ENCODE measurements at places on chromosomes 3 and 15.

DNA sequence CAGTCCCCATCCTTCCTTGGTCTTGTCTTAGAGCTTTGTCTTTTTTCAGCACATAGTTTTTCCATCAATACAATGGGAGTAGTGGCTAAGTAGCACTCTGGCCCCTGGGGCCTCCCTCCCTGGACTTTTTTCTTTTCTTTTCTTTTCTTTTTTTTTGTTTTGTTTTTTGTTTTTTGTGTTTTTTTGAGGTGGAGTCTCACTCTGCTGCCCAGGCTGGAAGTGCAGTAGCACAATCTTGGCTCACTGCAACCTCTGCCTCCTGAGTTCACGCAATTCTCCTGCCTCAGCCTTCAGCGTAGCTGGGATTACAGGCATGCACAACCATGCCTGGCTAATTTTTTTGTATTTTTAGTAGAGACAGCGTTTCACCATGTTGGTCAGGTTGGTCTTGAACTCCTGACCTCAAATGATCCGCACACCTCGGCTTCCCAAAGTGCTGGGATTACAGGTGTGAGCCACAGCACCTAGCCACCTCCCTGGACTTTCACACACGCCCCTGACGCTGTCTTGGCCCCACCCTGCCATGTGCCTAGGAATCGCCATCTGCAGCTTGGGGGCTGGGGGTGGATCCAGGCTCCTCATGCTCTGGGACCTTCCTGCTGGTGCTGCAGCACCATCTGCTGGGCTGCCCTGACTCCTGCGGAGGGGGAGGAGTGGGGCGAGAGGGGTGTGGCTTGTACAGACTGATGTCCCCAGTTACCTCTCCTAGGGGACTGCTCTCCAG, 2.8 kb downstream of the C15orf39 start:
- peaks cover 21% of the 10 kb centered on the region for H3K36me3 ChIP-seq
- H3K27ac ChIP-seq: peak overlapping the region; percentile 76
- H3K4me1 ChIP-seq: peaks cover 50% of the 10 kb centered on the region
- peak overlapping the region; percentile 92 for H3K4me3 ChIP-seq
- H3K27me3 ChIP-seq: no peaks in the 10 kb centered on the region

DNA sequence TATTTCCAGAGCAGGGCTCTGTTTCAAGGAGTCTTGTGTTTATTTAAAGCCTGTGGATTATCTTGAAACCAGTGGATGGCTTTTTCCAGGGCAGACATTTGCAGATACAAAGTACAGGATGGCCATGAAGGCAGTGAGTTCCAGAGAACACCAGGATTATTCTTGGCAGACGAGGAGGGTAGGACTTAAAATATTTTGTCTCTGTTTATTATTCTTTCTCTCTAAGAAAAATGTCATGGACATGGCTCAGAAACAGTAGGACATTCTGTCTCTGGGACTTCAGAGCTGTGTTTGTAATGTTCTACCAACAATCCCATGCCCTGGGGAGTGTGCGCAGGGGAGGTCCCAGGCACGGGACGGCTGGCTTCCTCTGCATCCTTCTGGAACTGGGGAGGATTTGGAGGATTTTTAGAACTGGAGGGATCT, 125.9 kb downstream of the ATP10A start:
- peaks cover 16% of the 10 kb centered on the region for H3K4me1 ChIP-seq
- peaks cover 9% of the 10 kb centered on the region for H3K36me3 ChIP-seq
- no peak overlapping the region for H3K27ac ChIP-seq
- no peak overlapping the region for H3K4me3 ChIP-seq

DNA sequence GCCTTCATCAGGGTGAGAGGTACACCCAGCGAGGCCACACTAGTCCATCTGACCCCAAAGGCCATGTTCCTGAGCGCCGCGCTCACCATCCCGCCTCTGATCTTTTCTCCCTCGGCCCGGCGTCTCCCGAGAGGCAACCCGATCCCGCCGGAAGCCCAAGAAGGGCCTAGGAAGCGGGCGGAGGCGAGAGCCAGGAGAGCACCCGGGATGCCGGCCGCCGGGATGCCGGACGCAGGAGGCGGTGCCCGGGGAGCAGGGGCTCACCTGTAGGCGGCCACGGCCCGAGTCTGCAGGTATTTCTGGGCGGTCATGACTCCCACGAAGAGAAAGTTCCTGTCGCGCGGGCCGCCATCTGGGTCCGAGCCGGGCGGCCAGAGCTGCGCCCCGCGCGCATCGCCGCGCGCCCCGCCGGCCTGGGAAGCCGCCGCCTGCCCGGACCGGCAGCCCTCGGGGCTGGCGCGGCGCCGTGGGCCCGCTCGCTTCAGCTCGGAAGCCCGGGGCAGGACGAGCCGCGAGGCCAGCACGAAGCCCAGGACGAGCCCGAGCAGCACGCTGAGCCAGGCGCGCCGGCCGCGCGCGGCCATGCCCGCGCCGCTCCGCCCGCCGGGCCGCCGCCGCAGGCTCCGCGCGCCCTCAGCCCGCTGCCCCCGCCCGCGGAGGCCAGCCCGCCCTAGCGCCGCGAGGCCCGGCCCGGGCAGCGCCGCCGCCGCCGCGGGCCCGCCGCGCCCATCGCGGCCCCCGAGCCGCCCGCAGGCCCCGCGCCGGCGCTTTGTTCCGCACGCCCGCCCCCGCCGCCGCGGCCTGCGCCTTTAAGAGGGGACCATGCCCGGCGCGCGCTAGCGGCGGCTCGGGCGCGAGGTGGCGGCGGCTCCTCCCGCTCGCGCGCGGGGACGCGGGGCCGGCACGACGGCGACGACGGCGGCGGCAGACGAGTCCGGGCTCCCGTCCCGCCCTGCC, 697 bp downstream of the CHSY1 start:
- peaks cover 69% of the 10 kb centered on the region for H3K4me1 ChIP-seq
- DNase-seq: no peak
- H3K4me3 ChIP-seq: peak overlapping the region; percentile 88
- no peaks in the 10 kb centered on the region for H3K27me3 ChIP-seq

GRCh38 chr3:244041-244440, 47.5 kb downstream of the CHL1 start:
- H3K27ac ChIP-seq: no peak overlapping the region
- DNase-seq: no peak
- H3K4me3 ChIP-seq: no peak overlapping the region

- no peak overlapping the region for H3K27ac ChIP-seq
- peaks cover 2% of the 10 kb centered on the region for H3K27me3 ChIP-seq
- H3K4me1 ChIP-seq: no peaks in the 10 kb centered on the region
- DNase-seq: no peak
- no peaks in the 10 kb centered on the region for H3K36me3 ChIP-seq
- no peak overlapping the region for H3K4me3 ChIP-seq
Measured at GRCh38 chr3:155313300-155313699, 19.8 kb upstream of the STRIT1 start.

- no peak for DNase-seq
- H3K36me3 ChIP-seq: peaks cover 8% of the 10 kb centered on the region
- H3K4me3 ChIP-seq: no peak overlapping the region
- H3K27ac ChIP-seq: no peak overlapping the region
Measured at GRCh38 chr3:20055020-20055775, 15.0 kb downstream of the KAT2B start.

GRCh38 chr15:79357566-79357965, 46.7 kb downstream of the TMED3 start:
- H3K27ac ChIP-seq: no peak overlapping the region
- no peaks in the 10 kb centered on the region for H3K4me1 ChIP-seq
- H3K4me3 ChIP-seq: no peak overlapping the region
- peaks cover 3% of the 10 kb centered on the region for H3K27me3 ChIP-seq
- H3K36me3 ChIP-seq: no peaks in the 10 kb centered on the region
- no peak for DNase-seq

GRCh38 chr3:186239321-186239720, 122.7 kb downstream of the DGKG start:
- H3K4me1 ChIP-seq: peaks cover 13% of the 10 kb centered on the region
- H3K4me3 ChIP-seq: no peak overlapping the region
- no peak for DNase-seq
- H3K27ac ChIP-seq: no peak overlapping the region
- no peaks in the 10 kb centered on the region for H3K36me3 ChIP-seq
- H3K27me3 ChIP-seq: peaks cover 16% of the 10 kb centered on the region

DNA sequence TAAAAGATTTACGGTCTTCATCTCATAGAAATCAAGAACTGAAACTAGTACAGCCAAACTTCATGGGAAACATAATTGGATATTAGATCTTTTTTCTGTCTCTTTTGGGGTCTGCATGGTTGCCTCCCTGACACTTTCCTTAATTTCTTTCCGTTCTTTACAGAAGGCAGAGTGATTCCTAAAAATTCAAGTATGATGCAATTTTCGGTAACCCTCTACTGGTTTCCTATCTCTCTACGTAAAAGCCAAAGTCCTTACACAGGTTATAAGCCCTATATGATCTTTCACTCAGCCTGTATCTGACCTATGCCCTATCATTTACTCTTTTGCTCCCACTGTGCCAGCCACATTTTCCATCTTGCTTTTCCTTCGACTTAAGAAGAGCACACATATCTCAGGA, 6.8 kb upstream of the SLITRK3 start:
- H3K4me3 ChIP-seq: no peak overlapping the region
- H3K4me1 ChIP-seq: peaks cover 4% of the 10 kb centered on the region
- H3K27ac ChIP-seq: no peak overlapping the region
- H3K36me3 ChIP-seq: no peaks in the 10 kb centered on the region

DNA sequence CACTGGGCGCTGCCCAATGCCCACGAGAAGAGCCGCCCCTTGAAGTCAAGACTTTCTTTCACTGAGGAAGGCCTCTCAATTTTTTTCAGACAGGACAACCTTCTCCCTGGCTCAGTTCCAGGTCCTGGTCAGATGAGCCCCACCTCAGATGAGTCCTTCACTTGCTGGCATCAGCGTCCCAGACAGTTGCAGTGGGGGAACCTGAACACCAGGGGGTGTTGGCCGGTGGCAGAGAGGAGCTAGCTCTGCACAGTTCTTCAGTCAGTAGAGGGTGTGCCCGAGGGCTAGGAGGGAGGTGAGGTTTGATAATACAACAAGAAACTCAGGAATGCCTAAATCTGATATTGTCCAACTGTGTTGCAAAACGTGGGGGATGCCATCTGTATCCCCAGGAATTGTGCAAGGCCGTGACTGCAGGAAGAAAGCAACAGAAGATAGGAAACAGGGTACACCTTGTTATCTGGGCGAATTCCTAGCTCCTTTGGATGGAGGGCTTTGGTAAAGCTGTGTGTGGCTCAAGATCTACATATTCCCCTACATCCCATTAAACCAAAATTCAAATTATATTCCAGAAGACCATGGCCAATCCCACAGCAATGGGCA, 34.3 kb downstream of the CCR3 start:
- peak overlapping the region; percentile 21 for H3K27ac ChIP-seq
- peaks cover 11% of the 10 kb centered on the region for H3K27me3 ChIP-seq
- H3K4me1 ChIP-seq: peaks cover 62% of the 10 kb centered on the region
- DNase-seq: peak; percentile 68
- peaks cover 17% of the 10 kb centered on the region for H3K36me3 ChIP-seq
- no peak overlapping the region for H3K4me3 ChIP-seq

DNA sequence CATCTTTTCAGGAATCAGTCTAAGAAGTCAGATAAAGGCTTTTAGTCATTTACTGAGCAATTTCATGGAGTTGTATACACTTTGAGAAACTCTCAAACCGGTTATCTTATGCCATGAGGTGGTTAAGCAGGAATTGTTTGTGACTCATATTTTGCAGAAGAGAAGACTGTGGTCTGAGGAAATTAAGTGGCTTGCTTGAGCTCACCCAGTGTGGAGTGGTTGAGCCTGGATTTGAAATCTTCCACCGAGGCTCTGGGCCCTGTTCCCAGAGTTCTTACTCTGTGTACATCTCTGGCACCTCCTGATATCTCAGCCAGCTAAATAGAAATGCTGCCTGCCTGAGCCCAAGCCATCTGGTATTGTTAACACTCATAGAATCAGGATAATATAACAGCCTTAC, 37.8 kb upstream of the BCL6 start:
- H3K36me3 ChIP-seq: peaks cover 7% of the 10 kb centered on the region
- no peaks in the 10 kb centered on the region for H3K27me3 ChIP-seq
- H3K27ac ChIP-seq: peak overlapping the region; percentile 56
- H3K4me3 ChIP-seq: peak overlapping the region; percentile 4
- H3K4me1 ChIP-seq: peaks cover 44% of the 10 kb centered on the region

DNA sequence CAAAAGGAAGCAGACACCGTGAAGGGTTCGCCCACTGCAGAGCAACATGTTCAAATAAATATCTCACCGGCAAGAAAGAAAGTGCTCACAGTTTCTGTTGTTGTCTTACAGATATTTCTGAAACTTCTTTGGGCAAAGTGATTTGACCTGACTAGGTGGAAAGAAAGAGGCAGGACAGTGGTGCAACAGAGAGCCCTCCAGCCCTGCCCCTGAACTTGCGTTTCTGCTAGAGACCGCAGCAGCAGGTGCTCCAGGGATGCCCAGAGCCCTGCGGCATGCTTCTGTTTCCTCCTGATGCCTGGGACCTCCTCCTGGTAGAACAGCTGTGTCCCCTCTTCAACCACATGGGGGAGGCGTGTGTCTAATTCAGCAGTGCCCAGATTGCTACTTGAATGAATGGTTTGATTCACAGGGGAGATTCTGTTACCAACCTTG, 123.4 kb downstream of the ATP10A start:
- peaks cover 11% of the 10 kb centered on the region for H3K36me3 ChIP-seq
- no peak overlapping the region for H3K27ac ChIP-seq
- no peaks in the 10 kb centered on the region for H3K27me3 ChIP-seq
- H3K4me1 ChIP-seq: peaks cover 14% of the 10 kb centered on the region
- DNase-seq: no peak
- H3K4me3 ChIP-seq: no peak overlapping the region

DNA sequence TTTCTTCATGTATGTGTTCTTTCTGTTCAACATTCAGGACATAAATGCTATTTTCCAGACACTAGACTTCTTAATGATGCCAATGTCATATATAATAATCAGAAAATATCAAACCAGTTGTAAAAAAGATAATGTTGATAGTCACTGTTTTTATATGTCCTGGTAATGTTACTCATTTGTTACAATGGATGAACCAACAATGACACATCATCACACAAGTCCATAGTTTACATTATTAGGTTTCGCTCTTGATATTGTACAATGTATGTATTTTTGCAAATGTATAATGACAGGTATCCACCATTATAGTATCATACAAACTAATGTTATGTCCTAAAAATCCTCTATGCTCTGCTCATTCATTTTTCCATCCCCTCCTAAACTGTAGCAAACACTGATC, 243.8 kb upstream of the CDIN1 start:
- no peaks in the 10 kb centered on the region for H3K36me3 ChIP-seq
- H3K27ac ChIP-seq: no peak overlapping the region
- H3K4me3 ChIP-seq: no peak overlapping the region
- DNase-seq: no peak
- H3K4me1 ChIP-seq: no peaks in the 10 kb centered on the region

- no peaks in the 10 kb centered on the region for H3K27me3 ChIP-seq
- no peaks in the 10 kb centered on the region for H3K36me3 ChIP-seq
- DNase-seq: no peak
- no peak overlapping the region for H3K4me3 ChIP-seq
- no peaks in the 10 kb centered on the region for H3K4me1 ChIP-seq
- H3K27ac ChIP-seq: no peak overlapping the region
Measured at GRCh38 chr15:69190504-69190903, 30.1 kb downstream of the GLCE start.
